ENCODE measurements at places on chromosomes 4 and X.

GRCh38 chr4:77899607-77900006, 37.0 kb downstream of the MRPL1 start:
- DNase-seq, result no peak

DNA sequence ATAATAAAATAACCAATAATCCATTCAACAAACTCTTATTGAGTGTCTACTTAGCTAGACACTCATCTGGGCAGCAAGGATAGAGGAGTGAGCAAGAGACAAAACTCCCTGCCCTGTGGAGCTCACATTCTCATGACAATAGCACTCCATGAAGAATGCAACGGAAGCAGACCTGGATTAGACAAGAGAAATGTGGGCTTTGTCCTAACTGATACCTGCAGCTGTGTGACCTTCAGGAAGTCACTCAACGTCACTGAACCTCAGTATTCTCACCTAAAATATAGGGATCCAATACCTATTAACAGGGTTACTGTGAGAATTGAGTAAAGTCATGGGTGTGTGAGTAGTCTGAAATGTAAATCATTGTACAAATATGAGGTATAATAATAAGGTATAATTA, 61.2 kb downstream of the NDNF start:
- DNase-seq, result no peak

DNA sequence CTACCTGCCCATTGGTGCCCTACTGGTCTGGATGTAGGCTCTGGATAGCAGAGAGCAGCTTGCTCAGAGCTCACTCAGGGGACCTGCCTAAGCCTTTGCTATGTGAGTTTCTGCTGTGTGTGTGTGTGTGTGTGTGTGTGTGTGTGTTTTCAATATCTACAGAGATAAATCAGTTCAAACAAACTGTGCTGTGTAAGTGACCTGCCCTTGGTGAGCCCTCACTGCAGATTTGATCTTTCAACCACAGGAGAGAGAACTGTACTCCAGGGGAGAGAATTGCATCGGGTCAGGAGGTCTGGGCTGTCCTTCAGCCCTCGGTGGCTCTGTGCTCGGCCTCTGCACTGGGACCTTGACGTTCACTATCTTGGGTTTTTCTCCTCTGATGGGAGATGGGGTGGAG, 35.0 kb upstream of the CDKN2AIP start:
- no peak for DNase-seq

DNA sequence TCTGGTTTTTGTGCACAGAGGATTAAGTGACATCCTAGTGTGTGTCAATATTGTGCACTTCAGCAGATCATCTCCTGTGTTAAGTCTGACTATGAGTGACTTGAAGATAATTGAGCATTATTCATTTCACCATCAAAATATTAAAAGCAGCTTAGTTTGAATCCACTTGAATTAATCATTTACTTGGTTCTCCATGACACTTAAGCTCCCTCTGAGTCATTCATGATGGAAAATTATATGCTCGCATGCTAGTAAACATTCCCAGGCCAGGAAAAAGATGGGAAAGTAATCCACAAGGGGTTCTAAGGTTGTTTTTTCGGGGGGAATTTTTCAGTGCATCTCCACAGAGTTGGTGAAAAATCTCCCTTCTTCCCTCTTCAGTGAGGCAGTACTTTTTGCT, 97.2 kb upstream of the EOLA2 start:
- DNase-seq, result no peak

DNA sequence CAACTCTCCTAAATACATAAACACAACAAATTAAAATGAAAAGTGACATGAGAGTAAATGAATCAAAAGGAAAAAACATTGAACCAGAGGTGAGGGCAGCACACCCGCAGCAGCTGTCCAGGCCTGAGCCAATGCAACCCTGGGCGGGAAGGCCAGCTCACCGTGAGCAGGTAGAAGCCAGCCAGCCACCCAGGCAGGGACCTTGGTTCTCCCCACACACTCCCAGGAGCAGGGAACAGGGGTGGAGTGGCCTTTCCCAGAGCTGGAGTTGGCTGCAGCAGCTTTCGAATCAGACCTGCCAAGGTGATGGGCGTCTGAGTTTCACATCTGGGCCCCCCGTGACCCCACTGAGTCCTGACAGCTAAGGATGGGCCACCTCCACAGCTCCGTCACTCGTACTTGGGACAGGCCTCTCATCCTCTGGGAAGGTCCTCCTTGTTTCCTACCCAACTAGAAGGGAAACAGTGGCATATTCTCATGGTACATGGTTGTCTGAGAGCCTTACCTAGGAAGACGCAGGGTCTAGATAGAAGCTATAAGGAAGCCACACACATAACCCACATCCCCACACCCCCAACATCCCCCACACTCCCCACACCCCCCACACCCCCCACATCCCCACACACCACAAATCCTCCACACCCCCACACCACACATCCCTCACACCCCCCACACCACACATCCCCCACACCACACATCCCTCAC, 172.2 kb downstream of the DCLK2 start:
- DNase-seq, result no peak

- DNase-seq, result no peak
These were observed 110.3 kb upstream of the MAP3K15 start for GRCh38 chrX:19625612-19626011.

DNA sequence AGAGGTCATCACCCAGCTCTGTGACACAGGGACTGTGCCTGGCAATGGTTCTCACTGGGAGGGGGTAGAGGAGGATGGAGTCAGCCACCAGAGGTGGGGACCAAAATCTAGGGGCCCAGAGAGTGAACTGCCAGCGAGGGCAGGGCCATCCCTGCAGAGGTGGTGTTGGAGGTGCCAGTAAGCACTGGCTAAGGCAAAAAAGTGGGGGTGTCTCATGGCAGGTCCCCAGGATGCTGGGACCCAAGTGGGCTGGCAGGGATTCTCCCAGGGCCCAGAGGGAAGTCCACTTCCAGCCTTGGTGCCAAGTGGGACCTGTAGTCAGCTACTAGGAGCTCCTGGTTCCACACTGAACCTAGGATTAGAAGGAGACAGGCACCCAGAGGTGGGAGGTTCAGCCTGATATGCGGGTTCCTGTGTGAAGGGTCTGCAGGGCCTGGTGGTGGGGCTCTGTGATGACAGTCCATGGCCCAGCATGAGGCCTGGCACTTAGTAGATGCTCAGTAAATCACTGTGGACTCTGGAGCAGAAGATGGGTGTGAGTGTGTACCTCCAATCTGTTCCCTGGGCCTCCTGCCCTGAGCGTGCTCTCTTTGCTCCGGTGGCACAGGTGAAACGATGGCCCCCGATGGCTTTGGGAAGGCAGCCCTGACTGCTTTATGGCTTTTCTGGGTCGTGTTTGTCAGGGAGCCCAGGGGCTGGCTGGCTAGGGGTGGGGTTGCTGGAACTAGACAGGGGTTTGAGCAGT, 81.5 kb downstream of the PSAPL1 start:
- DNase-seq, result no peak

DNA sequence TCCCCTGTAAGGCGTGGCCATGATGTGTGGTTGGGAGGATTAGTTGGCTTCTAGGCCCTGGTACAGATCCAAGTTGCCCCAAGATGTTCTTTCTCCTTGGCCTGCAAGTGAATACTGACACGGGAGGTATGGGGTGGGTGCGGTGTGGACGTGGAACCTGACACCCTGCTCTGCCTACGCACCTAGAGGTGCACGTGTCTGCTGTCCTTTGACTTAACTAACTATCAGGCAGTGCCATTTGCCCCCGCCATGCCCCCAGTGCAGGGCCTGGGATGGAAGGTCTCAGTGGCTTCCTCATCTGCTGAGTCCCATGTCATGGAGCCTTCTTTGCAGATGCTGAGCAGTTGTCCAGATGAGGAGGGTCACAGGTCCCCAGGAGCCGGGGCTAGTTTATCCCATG, 90.8 kb downstream of the PSAPL1 start:
- no peak for DNase-seq

GRCh38 chrX:107700790-107701189, 72.5 kb downstream of the PRPS1 start:
- DNase-seq, result no peak

DNA sequence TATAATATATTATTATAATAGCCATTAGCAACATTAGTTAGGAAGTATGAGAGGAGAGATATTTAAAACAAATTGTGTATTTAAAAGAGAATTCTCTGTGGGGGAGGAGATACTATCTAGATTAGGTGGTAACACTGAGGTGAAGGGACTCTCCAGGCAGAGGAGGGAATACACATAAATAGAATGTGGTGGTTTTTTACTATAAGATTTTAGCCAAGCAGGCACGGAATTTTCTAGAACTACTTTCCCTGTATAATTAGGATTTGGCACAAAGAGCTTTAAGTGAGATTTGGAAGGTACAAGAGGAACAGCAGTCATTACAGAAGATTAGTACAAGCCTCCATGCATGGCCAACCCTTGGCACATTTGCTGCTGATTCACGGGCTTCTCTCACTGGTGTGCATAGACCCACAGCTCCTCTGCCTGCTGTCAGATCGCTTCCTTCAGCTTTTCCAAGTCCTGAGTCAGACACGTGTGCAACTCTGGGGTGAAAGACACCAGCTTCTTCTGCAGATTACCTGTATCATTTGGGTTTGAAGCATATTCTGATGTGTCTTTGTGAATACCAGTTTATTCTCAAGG, 685.5 kb downstream of the KCTD8 start:
- no peak for DNase-seq

GRCh38 chr4:15868826-15869413, 69.6 kb downstream of the FGFBP1 start:
- DNase-seq, result no peak

DNA sequence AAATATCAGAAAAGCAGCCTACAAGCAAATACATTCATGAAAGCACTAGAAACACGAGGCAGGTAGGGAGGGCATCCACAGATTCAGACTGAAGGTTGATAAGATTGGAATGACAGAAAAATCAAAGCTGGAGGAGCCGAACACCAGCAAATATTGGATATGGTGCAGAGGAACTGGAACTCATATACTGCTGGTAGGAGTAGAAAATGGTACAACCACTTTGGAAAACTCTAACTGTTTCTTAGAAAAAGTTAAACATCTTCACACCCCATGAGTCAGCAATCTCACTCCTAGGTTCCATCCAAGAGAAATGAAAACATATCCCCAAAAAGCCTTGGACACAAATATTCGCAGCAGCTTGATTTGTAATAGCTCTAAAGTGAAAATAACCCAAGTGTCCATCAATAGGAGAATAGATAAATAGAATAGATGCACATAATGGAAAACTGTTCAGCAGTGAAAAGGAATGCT, 27.1 kb downstream of the CD99L2 start:
- DNase-seq, result no peak

- DNase-seq, result no peak
These were observed 99.1 kb upstream of the TSPAN7 start for GRCh38 chrX:38462257-38462656.

GRCh38 chr4:158610790-158611189, 60.9 kb downstream of the C4orf46 start:
- DNase-seq, result no peak

- no peak for DNase-seq
These were observed 49.7 kb upstream of the PTPN13 start for GRCh38 chr4:86544310-86544966.

DNA sequence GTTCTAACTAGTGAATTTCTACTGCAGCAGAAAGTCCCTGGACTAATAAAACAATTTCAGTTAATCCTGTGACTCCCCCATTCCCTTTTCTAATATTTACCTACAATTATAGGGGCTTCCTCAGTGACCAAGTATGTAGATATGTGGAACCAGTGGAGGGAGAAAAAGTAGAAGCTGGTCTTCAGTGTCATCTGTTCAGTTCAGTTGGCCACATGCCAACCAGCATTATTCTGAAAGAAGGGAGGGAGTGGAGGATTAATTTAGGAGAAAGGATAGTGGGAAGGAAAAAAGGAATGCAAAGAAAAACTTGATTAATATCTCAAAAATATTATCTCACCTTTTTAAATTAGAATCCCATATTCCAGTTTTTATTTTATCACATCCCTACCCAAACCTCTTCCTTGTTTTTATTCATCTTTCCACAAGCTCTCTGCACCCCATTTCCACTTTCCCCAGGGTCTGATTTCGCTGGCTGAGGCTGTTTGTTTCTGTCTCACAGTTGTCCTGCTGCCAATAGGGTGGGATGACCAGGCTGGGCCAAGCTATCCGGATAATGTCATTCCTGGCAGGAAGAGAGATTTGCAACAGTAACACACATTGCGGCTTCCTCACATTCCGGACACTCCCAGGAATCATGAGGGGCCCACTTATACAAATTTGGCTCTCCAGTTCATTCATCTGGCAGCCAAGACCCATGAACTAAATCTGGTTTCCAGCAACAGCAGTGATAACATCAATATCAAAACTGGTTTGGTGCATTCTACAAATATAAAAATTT, 24.6 kb upstream of the ANTXR2 start:
- no peak for DNase-seq

DNA sequence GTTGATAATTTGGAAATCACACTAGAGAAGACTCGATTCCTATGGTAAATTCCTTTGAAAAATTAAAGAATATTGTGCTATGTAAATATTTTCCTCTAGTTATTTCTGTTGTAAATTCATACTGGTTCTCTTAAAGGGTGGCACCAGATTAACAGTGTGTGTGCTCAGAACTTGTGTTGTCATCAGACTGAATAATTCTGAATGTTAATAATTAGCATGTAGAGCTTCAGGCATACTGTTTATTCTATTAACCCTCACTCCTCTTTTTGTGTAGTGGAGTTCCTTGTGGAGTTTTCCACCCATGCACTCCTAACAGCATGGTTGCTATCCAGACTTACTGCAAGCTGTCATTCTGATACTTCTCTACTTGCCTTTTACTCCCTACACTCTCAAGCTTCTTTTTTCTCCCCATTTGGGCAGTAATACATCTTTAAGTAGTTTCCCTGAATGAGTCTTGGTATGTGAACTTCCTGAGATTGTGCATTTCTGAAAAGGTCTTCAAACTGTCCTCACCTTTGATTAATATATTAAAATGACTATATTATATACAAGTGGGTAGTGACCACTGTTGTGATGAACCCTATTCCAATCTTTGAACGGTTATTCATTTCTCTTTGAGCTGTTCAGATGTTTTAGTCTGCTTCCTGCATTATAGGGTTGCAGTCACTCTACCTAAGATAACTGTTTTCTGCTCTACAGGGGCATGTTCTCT, 29.9 kb upstream of the RTL8A start:
- DNase-seq, result no peak

- DNase-seq, result no peak
These were observed 251.7 kb downstream of the MAPK10 start for GRCh38 chr4:86108137-86108536.

DNA sequence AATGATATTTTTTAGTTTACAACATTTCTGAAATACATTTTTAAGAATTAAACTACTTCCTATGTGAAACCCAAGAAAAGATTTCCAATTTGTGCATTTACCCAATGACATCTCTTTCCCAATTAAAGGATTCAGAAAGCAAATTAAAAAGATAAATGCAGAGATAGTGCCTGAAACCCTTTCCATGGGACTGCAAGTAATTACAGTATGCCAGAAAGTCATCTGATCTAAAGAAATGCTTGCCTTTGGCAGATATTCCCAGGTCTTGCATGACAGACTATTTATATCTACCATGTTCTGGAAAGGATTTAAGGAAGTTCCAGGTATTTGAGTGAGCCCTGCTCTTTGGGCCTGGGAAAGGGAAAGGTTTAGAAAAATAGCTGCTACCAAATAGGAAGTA, 41.6 kb upstream of the CXorf38 start:
- no peak for DNase-seq

DNA sequence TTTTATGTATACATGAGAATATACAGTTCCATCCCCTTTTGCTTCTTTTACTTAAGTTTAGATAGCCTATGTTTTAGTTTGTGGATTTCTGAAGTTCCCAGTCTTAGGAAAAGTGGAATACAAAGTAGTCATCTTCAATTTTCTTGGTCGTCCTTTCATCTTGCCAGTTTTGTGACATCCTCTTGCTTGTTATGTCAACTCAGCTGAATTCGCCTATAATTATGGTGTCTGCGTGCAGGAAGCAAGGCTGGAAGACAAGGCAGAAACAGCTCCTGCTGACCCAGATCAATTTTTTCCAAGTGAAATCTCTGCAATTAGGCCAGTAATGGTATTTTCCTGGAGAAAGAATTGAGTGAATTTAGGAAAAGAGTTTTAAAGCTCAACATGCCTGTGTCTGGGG, 28.1 kb upstream of the NYX start:
- DNase-seq, result no peak

All from GDM1 (cell line).